HuH-7.5 (cell line): ENCODE measurements at places on chromosomes 2 and 18.

DNA sequence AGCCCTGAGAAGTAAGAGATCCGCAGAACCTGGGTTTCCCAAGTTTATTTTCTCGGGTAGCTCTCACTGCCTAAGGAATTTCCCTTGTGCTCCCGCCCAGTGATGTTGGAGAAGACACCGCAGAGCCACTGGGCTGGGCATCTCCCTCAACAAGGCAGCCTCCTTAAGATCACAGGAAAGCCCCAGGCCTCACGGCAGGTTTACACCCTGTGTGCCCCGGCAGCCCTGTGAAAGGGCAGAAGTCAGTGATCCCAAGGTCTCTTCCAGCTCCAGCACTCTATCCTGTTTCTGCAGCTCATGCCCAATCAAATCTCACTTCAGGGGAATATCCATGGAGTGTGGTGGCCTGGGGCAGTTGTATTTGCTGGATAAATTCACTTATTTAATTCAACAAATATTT is 66.5 kb downstream of the ACTR2 start:
- no peak for DNase-seq

DNA sequence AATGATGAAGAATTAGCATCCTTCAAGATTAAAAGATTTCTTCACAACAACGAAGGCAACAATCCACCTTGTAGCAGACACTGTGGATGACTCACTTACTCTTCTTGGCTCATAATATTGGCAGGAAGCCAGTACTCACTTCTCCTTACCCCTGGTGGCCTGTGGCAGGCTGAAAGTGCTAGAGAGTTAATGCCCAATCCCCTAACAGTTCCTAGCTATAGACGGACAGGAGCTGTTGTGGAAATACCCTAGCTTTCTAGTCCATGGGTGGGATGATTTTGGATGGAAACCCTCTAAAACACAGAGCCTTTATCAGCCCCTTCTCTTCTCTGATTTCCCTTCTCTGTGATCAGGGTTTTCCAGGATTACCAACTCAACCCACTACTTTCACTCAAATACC is 128.6 kb upstream of the NYAP2 start:
- no peak for DNase-seq

DNA sequence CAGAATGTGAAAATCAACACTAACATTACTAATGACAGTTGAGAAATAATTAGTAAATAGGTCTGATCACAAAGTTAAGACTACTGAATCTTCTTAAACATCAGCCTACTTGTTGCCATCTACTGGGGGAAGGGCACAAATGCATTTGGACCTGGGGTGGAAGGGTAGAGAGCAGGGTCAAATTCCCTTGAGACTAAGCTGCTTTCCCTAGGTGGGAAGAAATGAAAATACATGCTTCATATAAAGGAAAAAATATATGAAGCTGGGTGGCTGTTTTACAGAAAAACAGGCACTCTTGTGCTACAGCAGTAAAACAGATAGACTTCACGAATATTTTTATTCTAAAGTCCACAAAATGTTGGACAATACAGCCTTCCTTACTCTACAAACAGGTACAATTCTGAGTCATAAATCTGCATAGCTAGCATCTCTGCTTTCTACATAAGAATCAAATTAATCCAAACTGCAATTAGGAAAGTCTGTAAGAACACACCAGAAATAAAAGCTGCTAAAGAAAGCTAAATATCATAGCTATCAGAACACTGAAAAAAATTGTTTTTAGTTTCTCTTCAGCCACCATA is 10.9 kb downstream of the TRIP12 start:
- DNase-seq: no peak

GRCh38 chr2:3204031-3204821 is 173.4 kb downstream of the EIPR1 start:
- DNase-seq: no peak

- no peak for DNase-seq
These were observed 193.4 kb downstream of the PARD3B start for GRCh38 chr2:204738721-204739120.

DNA sequence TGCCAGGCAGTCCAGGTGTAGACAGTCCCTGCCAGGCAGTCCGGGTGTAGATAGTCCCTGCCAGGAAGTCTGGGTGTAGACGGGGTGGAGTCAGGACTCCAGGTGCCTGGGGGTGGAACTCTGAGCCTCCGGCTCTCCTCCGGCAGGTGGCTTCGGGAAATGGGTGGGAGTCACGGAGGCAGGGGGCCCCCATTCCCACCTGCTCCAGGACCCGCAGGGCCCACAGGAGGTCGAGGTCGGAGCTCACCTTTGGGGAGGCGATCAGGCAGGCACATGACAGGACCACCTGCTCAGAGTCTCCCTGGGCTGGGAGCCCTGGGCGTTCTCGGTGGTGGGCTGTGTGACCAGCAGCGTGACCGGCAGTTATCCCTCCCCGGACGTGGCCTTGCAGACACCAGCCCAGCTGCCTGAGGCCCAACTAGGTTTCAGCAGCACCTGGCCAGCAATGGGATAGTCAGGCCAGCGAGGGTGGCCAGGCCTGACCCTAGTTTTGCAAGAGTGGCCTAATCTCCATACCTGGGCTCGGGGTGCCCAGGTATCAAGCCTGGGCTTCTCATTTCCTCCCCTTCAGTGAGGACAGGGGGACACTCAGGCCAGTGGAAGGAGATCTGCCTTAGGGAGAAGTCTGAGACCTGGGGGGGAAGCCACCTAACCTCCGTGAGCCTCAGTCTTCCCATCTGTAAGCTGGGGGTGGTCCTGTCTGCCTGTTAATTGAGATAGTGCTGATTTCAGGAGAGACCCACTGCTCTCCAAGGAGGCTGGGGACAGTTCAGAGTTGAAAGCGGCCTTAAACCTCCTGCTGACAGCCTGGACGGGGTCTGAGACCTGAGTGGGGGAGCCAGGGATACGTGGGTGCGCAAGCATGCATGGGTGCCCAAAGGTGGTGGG is 13.2 kb downstream of the GPC1 start:
- no peak for DNase-seq

GRCh38 chr18:75211953-75212750 is 1.6 kb downstream of the TSHZ1 start:
- DNase-seq: peak; percentile 20

GRCh38 chr2:53500181-53500580 is 267.4 kb upstream of the CHAC2 start:
- DNase-seq: no peak

DNA sequence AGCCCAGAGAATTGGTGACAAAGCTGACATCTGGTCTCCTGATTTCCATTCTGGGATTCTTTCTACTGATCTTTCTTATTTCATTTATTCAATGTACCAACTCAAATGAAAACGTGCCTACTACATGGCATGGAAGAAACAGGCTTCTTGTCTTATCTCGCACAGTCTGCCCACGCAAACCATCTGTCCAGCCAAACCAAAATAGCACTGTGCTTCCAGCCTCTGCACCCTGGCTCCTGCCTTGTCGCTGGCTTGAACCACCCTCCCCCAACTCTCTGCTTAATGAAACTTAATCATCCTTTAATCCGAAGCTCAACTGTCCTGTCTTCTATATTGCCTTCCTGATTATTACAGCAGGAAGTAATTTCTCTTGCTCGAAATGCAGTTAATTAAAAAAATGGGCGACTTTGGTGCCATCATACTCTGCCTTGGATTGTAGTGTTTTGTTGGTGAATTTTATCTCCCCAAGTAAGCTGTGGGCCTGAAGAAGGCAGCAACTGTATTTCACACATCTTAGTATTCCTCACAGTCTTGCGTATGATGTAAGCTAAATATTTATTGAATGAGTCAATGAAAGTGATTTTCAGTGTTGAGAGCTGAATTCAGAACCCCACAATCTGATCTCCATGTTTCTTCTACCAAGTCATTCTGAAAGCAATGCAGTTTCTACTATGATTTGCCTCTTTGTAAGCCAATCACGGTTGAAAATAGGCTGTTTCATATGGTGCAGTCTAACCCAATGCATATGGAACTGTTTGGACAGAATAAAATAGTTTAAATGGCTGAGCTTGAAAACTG is 190.8 kb downstream of the TMEM247 start:
- DNase-seq: no peak

DNA sequence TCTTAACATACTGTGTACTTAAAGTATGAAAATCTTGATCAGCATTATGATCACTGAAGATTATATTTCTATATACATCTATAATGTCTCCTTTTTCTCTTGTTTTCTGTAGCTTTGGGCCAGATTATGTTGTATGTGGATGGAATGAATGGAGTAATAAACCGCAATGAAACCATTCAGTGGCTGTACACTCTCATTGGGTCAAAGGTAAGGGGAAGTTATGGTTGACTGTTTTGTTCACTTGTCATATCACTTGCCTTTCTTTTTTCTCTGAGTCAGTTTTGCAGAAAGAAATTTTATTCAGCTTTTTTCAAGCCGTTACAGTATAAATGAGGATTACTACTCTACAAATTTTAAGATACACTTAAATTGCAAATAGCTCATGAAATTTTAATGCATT is 252.5 kb downstream of the TPGS2 start:
- DNase-seq: no peak

DNA sequence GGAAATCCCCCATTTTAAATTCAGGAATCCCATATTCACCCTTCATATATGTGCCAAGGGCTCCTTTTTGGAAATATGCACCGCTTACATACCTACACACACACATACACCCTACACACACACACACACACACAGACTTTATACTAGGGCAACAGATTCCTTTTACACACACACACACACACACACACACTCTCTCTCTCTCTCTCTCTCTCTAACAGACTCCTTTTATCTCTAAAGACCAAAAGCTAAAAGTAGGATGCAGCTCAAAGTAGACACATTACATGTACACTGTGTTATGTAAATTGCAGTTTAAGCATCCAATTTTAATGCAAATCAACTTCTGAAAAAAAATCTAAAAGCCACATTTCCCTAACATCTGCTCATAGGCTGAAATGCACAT is 130.9 kb upstream of the CAPN13 start:
- no peak for DNase-seq

DNA sequence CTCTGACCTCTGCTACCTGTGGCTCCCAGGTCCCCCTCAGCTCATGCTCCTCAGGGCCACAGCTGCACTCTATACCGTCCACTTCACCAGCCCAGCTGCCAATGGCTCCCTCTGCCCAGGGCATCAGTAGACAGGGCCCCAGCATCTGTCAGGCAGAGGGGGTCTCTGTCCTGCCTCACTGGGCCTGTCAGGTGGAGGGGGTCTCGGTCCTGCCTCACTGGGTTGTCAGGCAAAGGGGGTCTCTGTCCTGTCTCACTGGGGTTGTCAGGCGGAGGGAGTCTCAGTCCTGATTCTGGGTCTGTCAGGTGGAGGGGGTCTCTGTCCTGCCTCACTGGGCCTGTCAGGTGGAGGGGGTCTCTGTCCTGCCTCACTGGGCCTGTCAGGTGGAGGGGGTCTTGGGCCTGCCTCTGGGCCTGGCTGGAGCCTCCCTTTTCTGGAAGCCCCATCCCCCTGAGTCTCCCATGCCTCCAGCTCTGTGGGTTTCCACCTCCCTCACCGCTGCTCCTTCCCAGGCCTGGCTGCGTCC is 19.9 kb downstream of the SNORC start:
- no peak for DNase-seq

DNA sequence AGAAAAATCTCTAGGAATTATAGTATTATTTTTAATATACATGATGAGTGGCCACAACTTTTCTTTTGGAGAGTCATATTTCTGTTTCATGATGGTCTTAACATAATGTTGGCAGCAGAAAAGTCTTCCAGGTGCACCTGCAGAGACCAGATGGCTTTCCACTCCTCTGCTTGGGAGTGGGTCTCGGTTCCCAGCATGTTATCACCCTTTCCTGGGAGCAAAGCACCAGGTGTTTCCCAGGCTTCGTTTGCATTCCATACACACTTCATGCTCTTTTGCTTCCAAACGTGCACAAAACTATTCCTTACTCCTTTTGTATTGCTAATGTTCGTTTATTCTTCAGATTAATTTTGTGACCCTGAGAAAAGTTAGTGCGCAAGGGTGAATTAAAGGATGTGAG is 305.2 kb downstream of the CDH2 start:
- DNase-seq: no peak

GRCh38 chr2:44578471-44579093 is 216.8 kb downstream of the CAMKMT start:
- DNase-seq: no peak

DNA sequence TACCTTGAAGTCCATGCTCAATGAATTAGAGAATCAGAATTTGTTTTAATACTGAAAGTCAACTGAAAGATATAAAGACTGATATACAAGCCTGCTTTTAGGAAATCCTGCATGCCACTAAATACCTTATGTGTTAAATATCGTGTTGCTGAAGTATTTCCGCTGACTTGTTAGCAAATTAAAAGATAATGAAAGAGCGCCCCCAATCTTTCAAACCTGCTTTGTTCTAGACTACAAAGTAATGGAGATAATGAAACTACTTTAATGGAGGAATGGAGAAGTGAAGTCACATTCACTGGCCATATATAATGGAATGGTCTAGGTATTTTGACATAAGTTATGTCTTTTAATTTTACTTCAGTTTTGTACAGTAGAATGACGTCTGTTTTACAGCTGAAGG is 95.7 kb downstream of the ASXL3 start:
- DNase-seq: no peak

DNA sequence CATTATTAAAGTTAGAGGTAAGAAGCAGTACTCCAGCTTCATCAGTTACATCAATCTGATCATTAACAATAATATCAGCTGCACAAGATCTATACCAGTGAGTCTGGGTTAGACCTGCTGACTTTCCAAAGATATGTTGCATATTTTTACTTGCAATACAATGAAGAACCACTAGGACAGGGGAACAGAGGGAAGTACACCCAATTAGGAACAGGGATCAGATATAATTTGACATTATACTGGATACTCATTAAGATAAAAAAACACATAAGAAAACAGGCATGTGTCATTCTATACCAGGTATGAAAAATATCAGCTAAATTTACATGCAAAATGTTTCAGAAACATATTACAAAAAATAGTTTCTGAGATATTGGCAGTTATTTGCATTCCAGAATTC is 995.1 kb upstream of the DDX18 start:
- DNase-seq: no peak

- no peak for DNase-seq
These were observed 7.0 kb upstream of the EPG5 start for GRCh38 chr18:45974088-45974536.

DNA sequence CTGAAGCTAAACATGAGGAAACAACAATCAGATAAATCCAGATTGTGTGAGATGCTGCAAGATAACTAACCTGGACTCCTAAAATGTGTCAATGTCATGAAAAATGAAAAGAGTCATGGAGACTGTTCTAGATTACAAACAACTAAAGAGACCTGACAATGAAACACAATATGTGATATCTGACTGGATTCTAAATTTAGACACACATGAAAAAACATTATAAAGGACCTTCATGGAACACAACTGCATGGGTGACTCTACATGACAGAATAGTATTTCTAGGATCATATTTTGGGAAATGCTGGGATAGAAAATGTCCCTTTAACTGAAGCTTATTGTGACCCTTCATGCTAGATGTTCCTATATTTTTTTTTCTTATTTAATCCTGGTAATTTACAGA is 18.5 kb upstream of the SPTBN1 start:
- no peak for DNase-seq

- no peak for DNase-seq
These were observed 54.7 kb downstream of the NEDD4L start for GRCh38 chr18:58098706-58099105.

DNA sequence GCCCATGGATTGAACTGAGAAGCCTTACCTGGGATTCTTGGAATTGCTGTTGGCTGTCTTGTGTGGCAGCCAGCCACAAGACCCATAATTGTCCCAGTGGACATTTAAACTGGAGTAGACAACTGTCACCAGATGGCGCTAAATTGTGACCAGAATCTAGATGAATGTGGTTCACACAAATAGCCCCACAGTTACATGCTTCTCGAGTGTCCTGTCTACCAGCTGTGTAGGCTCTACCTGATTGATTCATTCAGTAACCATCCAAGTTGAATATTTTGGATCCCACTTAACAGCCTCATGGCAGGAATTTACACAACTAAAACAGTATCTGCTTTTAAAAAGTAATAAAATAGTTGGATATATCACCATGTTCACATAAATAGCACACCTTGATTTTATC is 73.2 kb downstream of the MAP4K4 start:
- DNase-seq: no peak
